DMS79 treated with DMSO at 0.1 percent for 48 hours (cell line): ENCODE measurements at places on chromosomes 4 and X.

GRCh38 chrX:1239681-1240142 lies 27.3 kb upstream of the CRLF2 start:
- no peak for DNase-seq

- DNase-seq = no peak
Measured at GRCh38 chr4:23934223-23934622, 44.4 kb upstream of the PPARGC1A start.

DNA sequence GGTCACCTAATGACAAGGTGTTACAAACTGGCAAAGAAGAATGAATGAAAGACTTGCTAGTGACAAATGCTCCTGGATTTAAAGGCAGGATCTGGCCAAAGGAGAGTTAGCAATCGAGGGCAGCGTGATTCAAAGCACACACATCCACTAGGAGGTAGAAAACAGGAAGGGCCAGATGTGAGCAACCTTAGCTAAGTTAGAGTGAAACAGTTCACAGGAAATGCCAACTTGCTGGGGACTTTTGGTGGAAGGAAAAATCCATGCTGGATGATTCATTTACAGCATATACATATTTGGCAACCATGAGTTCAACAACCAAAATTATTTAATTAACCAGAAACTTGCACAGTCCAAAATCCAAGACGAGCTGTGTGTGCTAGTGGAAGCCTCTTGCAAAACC lies 276.9 kb downstream of the PTTG2 start:
- DNase-seq = no peak

DNA sequence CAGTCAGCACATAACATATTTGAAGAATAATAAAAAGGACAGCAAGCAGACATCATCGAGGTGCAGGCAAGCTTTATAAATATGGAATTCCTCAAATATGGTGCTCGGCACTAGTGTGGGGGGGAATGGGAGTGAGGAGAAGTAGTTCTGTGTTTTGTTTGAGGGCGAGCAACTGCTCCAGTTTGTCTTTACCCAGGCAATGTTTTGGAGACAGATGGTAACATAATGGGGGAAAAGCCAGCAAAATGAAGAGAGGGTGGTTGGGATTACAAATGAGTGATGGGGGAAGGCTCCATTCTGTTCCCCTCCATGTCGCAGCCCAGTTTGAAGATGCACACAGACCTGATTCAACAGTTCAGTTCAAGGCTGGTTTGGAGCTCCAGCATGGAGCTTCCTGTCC lies 572.9 kb upstream of the DIPK2B start:
- DNase-seq = no peak

DNA sequence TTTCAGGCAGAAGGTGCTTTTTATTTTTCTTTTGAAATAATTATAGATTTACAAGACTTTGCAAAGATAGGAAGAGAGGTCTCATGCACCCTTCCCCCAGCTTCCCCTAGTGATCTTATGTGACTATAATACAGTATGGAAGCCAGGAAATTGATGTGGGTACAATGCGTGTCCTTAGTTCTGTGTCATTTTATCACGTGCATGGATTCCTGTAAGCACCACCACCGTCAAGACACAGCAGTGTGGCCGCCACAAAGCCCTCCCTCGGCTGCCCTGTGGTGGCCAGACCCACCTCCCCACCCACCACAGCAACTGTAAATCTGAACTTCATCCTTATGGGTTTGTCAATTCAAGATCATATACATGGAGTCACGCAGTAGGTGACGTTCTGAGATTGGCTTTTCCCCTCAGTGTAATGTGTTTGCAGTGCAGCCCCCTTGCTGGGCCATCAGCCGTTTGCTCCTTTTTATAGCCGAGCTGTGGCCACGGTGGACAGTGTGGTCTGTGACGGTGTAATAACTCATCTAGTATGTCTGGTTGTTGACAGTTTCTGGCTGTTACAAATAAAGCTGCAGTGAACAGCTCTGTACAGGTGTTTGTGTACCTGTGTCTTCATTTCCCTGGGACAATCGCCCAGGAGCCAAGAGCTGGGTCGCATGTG lies 10.9 kb upstream of the HTRA3 start:
- DNase-seq = no peak

DNA sequence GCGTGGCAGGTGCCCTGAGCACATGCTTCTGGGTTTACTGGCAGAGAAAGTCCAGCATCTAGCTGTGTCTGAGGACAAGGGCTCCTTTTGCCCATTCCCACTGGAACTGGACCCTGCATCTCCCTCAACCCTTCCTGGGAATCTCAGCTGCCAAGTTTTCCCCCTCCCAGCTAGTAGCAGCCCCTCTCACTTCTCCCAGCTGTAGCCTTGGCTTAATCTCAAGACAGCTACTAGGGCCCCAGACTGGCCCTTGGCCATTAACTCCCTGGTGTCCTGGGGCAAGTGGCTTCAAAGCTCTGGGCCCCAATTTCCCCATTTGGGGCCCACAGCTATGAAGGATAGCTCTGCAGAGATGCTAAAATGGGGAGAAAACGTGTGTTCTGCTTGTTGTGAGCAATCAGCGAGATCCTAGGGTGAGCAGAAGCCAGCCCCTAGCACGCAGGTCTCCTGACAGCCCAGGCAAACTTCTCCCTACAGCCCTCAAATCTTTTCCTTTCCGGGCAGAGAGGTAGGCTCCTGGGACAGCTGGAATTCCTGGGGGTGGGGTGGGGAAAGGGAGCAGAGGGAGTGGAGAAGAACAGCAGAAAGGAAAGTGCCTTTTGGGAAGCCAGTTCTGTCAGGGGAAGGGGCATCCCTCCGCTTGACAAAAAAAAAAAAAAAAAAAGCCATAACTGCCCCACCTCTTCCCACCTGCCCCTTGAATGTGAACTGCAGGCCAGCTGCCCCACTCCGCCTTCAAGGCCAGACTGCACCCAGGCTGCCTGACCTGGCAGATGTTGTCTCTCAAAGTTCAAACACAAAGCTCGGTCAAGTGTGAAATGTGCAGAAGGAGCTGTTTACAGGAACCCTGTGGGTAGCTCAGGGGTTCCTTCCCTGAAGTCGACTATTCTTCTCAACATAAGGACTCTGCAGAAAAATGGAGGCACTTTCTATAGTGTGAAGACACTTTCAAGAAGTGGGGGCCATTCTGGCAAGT lies 16.6 kb downstream of the FGD1 start:
- peak; percentile 0 for DNase-seq

DNA sequence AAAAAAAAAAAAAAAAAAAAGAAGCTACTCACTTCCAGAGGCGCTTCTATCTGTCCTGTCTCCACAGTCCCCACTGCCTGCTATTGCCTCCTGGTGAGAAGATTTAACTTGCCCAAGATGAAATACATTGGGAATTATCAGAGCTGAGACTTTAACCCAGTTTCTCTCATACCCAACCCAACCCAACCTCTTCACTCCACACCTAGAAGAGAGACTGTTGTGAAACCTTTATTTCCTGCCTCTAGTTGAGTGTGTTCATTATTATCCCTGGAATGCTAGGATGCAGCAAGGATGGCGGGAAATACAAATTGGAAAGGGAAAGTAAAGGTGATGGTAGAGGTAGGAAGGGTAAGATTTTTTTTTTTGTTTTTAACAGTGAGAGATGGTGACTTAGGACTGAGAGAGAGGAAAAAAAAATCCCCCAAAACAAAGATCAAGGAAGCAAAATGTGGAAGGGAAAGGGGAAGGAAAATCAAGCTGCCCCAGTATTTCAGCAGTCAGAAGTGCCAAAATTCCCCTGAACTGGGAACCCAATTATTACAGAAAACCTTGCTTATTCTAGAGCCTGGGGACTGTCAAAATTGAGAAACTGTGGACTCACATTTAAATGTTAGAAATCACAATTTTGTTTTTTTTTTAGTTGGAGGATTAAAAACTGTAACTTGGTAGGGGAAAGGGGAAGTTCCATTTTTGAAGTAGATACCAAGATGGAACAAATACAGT lies 253.0 kb downstream of the PTTG2 start:
- no peak for DNase-seq

GRCh38 chrX:106716004-106716403 lies 10.5 kb upstream of the RNF128 start:
- DNase-seq = no peak

DNA sequence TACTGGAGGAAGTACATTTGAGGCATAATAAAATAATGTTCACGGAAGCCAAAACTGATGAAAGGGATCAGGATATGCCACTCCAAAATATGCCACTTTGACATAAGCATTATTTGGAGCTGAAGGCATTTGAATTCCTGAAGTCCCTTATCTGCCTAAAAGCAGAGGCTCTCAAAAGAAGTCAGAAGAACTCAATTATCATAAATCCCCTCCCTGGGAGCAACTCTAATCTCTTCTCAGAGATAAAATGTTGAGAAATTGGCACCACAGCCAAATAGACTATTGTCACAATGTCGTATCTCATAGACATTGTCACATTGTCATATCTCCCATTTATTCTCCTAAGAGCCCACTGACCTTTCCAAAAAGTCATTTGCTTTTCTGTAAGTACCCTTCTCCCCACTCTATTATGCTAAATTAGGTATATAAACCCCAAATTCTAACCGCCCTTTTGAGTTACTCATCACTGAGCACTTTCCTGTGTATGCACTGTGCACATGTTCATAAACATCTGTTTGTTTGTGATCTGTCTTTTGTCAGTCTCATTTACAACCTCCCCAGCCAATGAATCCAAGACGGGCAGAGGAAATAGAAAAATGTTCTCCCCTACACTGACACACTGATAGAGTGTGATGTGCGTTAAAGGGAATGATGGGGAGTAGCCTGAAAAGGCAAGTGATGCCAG lies 78.5 kb upstream of the NAF1 start:
- DNase-seq = no peak

DNA sequence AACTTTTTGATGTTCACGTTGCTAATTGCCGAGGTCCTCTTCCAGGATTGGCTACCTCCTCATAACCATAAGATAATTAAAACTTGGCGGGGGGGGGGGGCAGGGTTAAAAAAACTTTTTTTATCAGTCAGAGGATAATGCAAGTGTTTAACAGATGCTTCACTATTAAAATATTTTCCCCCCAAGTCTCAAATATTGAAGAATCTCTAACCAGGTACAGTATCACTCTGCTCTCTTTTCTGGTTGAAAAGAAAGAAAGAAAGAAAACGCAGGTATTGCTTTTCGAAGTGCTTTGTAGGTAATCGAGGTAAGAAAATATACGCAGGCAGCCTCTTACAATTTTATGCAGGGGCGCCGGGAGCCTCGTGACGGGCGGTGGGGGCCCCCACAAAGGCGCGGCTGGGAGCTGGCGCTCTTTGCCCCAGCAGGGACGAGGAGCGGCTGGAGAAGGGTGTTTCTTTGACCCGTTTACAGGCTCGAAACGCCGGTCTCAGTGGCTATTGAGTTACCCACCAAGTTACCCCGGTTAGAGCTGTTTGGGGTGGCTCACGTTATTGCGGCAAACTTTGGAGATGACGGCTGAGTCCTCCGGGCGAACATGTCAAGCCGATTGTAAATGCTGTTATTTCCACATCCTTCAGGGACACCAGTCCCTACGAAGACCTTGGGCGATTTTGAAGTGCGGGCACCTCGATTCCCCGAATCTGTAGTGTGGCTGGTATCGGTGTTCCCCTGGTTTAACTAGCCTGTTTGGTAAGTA lies 477 bp upstream of the HAND2 start:
- no peak for DNase-seq

DNA sequence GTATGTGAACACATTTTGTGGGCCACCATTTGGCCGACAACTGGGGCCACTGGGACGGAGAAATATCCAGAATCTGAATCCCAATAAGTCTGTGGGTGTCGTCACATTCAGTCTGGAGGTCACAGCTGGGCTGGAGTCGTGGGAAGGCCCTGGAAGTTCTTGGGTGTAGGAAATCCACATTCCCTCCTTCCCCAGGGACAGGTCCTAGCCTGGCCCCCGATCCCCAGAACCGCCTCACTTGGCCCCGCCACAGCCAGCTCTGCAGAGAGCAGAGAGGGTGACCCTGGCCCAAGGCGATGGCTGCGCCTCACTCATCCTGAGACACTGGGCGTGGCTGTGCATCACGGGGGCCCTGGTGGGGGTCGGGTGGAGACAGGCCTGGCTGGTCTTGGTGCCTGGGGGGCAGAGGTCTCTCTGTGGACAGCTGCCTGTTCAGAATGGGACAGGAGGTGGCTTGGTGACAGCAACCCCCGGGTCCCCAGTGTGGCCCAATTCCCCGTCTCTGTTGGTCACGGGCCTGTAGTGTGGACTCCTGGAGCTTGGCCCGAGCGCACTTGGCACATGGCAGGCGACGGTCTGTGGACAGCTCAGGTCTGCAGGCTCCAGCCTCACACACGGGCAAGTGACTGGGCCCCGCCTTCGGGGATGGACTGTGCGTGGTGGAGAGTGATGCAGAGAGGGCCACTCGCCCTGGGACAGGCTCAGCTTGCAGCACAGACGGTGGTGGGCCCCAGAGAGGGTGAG lies 16.4 kb downstream of the DOK7 start:
- no peak for DNase-seq

DNA sequence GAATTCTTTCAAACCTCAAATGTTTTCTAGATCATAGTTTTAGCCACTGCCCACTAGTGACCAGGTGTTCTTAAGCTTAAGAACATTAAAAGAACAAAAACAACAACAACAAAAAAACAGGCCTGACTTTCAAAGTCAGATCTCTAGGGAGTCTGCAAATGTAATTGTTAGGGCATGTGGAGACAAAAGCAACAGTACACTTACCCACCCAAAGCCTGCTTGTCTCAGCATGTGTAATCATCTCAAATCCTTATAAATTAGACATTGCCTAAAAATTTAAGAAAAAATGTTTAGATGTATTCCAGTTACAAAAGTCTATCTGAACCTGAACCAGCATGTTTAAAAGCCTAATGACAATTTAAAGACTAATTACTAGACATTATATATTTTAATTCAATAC lies 79.9 kb downstream of the SLC7A11 start:
- DNase-seq = no peak

- DNase-seq = peak; percentile 1
Measured at GRCh38 chr4:18020145-18020670, 1.3 kb downstream of the LCORL start.

- DNase-seq = no peak
Measured at GRCh38 chr4:118916691-118917289, 28.1 kb downstream of the SYNPO2 start.

DNA sequence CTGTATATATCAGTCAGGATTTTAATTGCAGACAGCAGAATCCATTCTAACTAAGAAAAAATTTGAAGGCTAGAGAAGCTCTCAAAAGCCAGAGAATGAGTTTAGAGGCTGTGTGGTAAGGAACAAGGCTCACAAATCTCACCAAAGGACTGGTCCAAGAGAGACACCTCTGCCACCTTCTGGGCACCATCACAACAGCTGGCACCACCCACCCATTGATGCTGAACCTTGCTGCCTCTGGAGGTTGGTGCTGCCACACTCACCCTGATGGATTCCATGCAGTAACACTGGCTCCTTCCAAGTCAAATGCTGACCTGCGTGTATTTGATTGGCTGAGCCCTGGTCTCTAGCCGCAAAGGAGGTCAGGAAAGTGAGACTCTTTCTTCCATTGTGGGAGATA lies 100.8 kb downstream of the BEND2 start:
- no peak for DNase-seq

- no peak for DNase-seq
Measured at GRCh38 chr4:66193487-66193886, 523.2 kb upstream of the EPHA5 start.

- DNase-seq = no peak
Measured at GRCh38 chrX:127190381-127190780, 370.9 kb downstream of the PRR32 start.
